ENCODE measurements at places on chromosomes 5 and 9.

DNA sequence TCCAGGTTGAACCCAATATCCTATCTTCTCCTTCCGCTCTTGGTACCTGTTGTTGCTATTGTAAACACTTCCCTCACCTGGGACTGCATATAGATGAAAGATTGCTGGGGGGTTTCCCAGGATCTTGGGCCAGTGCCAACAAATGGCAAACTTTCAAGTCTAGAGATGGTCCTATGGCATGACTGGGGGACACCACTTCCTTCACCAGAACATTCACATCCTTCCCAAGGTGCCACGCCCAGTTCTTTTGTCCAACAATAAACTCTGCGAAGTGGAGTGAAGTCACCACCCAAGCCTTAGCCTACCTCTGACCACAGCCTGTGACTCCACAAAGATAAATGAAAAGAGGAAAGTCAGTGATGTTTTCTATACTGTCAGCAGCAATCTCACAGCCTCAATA lies 34.4 kb downstream of the DOCK8 start:
- H3K4me3 ChIP-seq = no peak overlapping the region
- H3K27ac ChIP-seq = no peak overlapping the region
- H3K36me3 ChIP-seq = no peaks in the 10 kb centered on the region
- peaks cover 21% of the 10 kb centered on the region for H3K4me1 ChIP-seq
- no peak for DNase-seq

- no peaks in the 10 kb centered on the region for H3K27me3 ChIP-seq
- peaks cover 34% of the 10 kb centered on the region for H3K4me1 ChIP-seq
- DNase-seq = no peak
- peaks cover 22% of the 10 kb centered on the region for H3K36me3 ChIP-seq
- no peak overlapping the region for H3K4me3 ChIP-seq
- no peak overlapping the region for H3K27ac ChIP-seq
These were observed 214.2 kb downstream of the FANCC start for GRCh38 chr9:95103281-95103771.

GRCh38 chr9:131013771-131014676 lies 5.0 kb downstream of the LAMC3 start:
- H3K4me1 ChIP-seq = peaks cover 11% of the 10 kb centered on the region
- no peak overlapping the region for H3K4me3 ChIP-seq
- H3K27ac ChIP-seq = no peak overlapping the region
- no peaks in the 10 kb centered on the region for H3K36me3 ChIP-seq
- DNase-seq = no peak

- peaks cover 67% of the 10 kb centered on the region for H3K4me1 ChIP-seq
- H3K4me3 ChIP-seq = no peak overlapping the region
- H3K36me3 ChIP-seq = peaks cover 1% of the 10 kb centered on the region
- no peak for DNase-seq
- peak overlapping the region; percentile 52 for H3K27ac ChIP-seq
These were observed 14.3 kb upstream of the FREM1 start for GRCh38 chr9:14924230-14925219.

- H3K36me3 ChIP-seq = no peaks in the 10 kb centered on the region
- no peak for DNase-seq
- H3K4me3 ChIP-seq = no peak overlapping the region
- no peak overlapping the region for H3K27ac ChIP-seq
- H3K27me3 ChIP-seq = peaks cover 66% of the 10 kb centered on the region
- peaks cover 7% of the 10 kb centered on the region for H3K4me1 ChIP-seq
These were observed 1109.0 kb upstream of the ACO1 start for GRCh38 chr9:31275419-31275818.

DNA sequence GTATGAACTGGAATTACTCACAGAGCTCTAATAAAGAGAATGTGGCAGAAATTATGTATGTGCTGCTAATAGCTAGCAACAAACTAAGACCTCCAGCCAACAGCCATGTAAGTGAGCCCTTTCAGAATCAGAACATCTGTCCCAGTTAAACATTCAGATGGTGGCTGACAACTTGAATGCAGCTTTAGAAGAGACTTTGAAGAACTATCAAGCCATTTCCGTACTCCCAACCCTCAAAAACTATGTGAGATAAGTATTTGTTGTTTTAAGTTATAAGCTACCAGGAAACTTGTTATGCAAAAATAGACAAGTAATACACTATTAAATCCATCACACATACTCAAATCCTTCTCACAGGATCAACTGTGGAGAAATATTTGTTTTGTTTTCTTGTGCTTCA lies 205.2 kb upstream of the EDIL3 start:
- H3K36me3 ChIP-seq = no peaks in the 10 kb centered on the region
- no peaks in the 10 kb centered on the region for H3K4me1 ChIP-seq
- no peak for DNase-seq
- no peaks in the 10 kb centered on the region for H3K27me3 ChIP-seq

- peaks cover 14% of the 10 kb centered on the region for H3K4me1 ChIP-seq
- no peak for DNase-seq
- no peak overlapping the region for H3K27ac ChIP-seq
- H3K36me3 ChIP-seq = no peaks in the 10 kb centered on the region
These were observed 41.1 kb downstream of the ALG2 start for GRCh38 chr9:99180662-99181061.

DNA sequence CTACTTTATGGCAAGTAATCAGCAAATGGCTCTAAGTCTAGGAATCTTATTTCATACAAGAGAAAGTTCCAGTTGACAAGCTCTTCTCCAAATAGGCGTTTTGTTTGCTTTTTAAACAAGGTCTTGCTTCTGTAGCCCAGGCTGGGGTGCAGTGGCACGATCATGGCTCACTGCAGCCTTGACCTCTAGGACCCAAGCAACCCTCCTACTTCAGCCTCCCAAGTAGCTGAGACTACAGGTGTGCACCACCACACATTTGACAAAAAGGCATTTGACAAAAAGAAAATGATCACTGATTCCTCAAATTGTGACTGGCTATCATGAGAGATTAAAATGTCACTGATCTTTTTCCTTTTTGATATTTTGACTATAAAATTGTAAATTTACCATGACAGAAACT lies 31.8 kb downstream of the NR6A1 start:
- H3K4me1 ChIP-seq = peaks cover 12% of the 10 kb centered on the region
- no peaks in the 10 kb centered on the region for H3K27me3 ChIP-seq
- H3K27ac ChIP-seq = no peak overlapping the region
- DNase-seq = no peak
- peaks cover 10% of the 10 kb centered on the region for H3K36me3 ChIP-seq

- H3K27me3 ChIP-seq = no peaks in the 10 kb centered on the region
- peak overlapping the region; percentile 81 for H3K4me3 ChIP-seq
- H3K4me1 ChIP-seq = peaks cover 36% of the 10 kb centered on the region
- no peak for DNase-seq
- H3K36me3 ChIP-seq = peaks cover 5% of the 10 kb centered on the region
- peak overlapping the region; percentile 95 for H3K27ac ChIP-seq
These were observed 8.7 kb downstream of the RANBP6 start for GRCh38 chr9:6006749-6007057.

DNA sequence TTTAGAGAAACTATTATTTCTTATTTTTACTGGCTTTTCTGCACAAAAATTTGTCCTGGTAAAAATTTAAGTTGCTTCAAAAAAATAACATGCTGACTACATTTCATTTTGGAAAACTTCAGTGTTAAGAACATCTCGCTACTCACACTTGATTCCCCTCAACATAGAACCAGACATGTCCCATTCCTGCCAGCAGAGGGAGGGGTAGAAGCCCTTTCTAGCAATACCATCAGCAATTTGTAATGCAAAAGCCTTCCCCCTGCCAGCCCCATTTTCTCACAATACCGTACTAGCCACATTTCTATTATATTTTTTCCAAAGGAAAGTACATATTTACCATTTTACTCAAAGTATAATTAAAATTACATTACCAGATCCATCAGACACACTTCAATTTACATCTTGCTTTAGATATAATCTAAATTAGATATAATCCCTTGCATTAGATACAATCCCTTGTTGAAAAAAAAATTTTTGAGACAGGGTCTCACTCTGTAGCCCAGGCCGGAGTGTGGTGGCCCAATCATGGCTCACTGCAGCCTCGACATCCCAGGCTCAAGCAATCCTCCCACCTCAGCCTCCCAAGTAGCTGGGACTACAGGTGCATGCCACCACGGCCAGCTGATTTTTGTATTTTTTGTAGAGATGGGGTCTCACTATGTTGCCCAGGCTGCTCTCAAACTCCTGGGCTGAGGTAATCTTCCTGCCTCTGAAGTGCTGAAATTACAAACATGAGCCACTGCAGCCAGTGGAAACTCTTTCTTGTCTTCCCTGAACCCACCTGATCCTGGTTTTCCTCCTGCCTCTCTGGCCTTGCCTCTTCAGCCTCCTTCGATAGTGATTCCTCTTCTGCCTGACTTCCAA lies 39.6 kb upstream of the IDNK start:
- H3K27ac ChIP-seq = no peak overlapping the region
- H3K4me1 ChIP-seq = peaks cover 6% of the 10 kb centered on the region
- H3K4me3 ChIP-seq = no peak overlapping the region
- H3K27me3 ChIP-seq = peaks cover 8% of the 10 kb centered on the region
- peak; percentile 58 for DNase-seq
- peaks cover 9% of the 10 kb centered on the region for H3K36me3 ChIP-seq

DNA sequence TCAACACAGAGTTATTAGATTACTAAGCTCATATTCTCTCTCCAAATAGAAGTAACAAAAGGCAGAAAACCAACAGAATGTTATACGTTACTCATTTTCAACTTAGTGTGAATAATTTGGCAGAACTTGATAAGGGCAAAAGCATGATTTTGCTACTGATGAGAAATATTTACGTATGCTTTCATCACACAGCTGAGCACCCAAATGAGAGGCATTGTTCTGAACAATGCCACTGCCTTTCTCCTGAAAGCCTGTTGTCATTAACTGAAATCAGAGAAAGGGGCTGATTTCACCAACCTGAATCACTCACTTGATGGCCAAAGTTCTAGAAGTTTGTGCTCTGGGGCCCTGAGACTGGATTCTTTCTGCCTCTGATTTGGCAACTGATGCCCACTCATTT lies 367.5 kb upstream of the PTGER4 start:
- no peak overlapping the region for H3K4me3 ChIP-seq
- no peaks in the 10 kb centered on the region for H3K36me3 ChIP-seq

DNA sequence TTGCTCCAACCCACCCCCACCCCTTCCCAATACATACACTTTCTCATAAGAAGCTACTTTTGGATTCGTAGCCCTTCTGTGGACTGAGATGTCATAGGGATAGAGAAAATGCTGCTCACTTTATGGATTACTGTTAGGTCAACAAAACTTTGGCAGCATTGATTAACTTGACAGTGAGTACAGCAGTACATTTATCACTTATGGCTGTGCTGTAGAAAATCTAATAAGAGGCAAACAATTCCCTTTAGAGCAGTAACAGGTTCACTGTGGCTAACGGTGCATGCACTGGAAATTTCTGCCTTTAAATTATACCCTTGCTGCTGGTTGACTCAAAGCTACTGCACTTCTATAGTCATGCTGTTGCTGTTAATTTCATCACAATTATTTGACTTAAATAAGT lies 59.2 kb downstream of the PPIC start:
- no peak overlapping the region for H3K27ac ChIP-seq
- no peak overlapping the region for H3K4me3 ChIP-seq
- H3K27me3 ChIP-seq = no peaks in the 10 kb centered on the region
- H3K4me1 ChIP-seq = no peaks in the 10 kb centered on the region
- DNase-seq = no peak
- H3K36me3 ChIP-seq = peaks cover 17% of the 10 kb centered on the region

DNA sequence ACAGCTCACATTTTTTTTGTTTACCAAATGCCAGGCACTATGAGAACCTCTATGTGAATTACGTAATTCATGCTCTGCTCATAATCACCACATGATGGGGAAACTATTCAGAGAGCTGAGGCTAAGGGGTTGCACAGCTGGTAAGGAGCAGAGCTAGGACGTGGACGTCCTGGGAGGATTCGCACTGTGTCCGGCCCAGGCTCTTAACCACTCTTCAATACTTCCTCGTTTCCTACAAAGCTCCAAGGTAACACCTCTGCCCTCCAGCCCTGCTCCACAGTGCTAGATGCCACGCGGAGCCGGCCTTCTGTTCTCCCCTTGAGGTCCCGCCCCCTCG lies 8.7 kb downstream of the PHF19 start:
- peak overlapping the region; percentile 59 for H3K4me3 ChIP-seq
- H3K36me3 ChIP-seq = peaks cover 6% of the 10 kb centered on the region
- peaks cover 8% of the 10 kb centered on the region for H3K4me1 ChIP-seq
- DNase-seq = no peak
- peak overlapping the region; percentile 50 for H3K27ac ChIP-seq

DNA sequence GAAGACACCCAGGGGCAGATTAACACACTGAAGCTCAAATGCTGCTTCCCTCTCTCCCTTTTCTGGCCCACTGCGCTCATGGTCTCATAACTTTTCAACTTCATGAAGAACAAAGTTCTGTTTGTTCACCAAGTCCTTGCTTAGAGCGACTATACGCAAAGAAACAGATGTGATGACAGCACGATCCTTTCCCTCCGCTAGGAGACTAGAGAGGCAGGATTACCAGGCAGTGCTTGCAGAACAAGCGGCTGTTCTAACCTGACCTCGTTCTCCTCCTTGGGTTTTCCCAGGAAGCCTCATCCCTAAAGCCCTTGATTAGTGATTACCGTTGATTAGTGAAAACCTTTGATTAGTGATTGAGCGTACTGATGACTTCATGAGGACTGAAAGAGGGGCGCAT lies 649.9 kb downstream of the IRX1 start:
- no peak overlapping the region for H3K4me3 ChIP-seq
- H3K27me3 ChIP-seq = peaks cover 13% of the 10 kb centered on the region
- H3K36me3 ChIP-seq = no peaks in the 10 kb centered on the region
- H3K27ac ChIP-seq = no peak overlapping the region
- H3K4me1 ChIP-seq = peaks cover 9% of the 10 kb centered on the region

DNA sequence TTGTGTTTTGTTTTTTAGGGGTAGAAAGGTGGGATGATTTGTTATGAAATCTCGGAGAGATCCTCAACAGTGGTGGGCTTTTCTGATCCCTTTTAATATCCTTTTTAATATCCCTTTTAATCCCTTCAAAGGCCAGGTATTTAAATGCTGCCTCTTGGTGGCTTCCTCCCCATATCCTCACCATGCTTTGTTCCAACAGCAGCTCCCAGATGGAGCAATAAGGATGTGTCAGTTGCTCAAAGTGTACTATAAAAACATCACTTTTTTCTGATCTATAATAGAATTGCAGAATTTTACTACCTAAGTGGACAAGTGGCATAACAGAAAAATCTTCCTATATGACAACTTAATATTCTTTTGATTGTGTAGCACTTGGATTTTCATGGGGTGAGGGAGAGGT lies 160.1 kb downstream of the GNAQ start:
- H3K4me3 ChIP-seq = no peak overlapping the region
- H3K27me3 ChIP-seq = no peaks in the 10 kb centered on the region
- H3K4me1 ChIP-seq = peaks cover 10% of the 10 kb centered on the region
- no peak for DNase-seq
- no peak overlapping the region for H3K27ac ChIP-seq

- no peaks in the 10 kb centered on the region for H3K36me3 ChIP-seq
- peaks cover 19% of the 10 kb centered on the region for H3K27me3 ChIP-seq
- DNase-seq = no peak
- no peak overlapping the region for H3K27ac ChIP-seq
- H3K4me1 ChIP-seq = no peaks in the 10 kb centered on the region
These were observed 19.8 kb upstream of the SLC9A3 start for GRCh38 chr5:543755-544674.

- no peak overlapping the region for H3K27ac ChIP-seq
- no peaks in the 10 kb centered on the region for H3K36me3 ChIP-seq
- H3K4me1 ChIP-seq = peaks cover 4% of the 10 kb centered on the region
- no peak overlapping the region for H3K4me3 ChIP-seq
- H3K27me3 ChIP-seq = no peaks in the 10 kb centered on the region
These were observed 98.4 kb downstream of the FGF1 start for GRCh38 chr5:142587354-142587965.

- DNase-seq = no peak
- no peak overlapping the region for H3K4me3 ChIP-seq
- H3K27me3 ChIP-seq = no peaks in the 10 kb centered on the region
- H3K4me1 ChIP-seq = peaks cover 3% of the 10 kb centered on the region
- H3K27ac ChIP-seq = no peak overlapping the region
These were observed 57.5 kb upstream of the GNA14 start for GRCh38 chr9:77705636-77706035.

Data from mesothelial cell of epicardium (in vitro differentiated cells).